ENCODE measurements at places on chromosomes 7 and 10.

DNA sequence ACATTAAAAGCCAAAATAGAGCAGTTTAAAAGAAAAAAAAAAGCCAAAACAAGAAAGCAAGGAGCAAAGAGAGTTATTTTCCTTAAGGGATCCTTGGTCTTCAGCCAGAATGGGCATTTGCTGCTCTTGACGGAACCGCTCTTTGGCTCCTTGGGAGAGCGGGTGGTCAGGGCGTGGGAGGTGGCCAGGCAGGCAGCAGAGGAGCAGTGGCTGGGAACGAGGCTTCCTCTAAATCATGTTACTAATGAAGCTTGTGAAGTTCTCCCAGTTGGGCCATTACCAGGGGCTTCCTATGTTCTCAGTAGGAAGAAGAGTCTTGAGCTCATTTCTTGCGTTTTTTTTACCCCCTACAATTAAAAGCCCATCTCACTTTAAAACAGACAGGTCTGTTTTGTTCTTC, 116.6 kb downstream of the DOCK1 start:
- no peak for DNase-seq

GRCh38 chr10:113108194-113108835, 158.3 kb downstream of the TCF7L2 start:
- no peak for DNase-seq

DNA sequence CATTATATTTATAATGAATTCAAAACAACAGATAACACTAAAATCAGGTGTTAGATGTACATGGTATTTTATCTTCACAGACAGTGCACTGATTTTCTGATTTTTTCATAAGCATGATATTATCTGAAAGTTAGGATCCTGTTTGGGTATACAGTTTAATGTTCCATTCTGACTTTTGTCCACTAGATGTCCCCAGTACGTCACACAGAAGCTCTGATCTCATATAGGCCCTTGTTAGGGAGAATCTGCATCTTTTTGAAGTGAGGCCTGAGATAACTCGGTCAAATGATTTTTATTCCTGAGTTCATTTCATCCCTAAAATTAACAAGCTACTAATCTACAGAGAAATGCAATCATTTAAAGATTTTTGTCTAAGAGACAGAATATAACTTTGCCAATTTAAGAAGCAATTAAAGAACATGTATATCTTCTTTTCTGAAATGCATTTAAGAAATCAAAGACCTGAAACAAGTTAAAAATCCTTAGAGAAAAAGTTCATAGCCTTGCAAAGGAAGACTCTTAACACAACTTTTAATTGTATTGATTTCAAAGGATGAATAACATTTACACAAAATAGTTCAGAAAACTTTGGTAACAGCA, 72.0 kb upstream of the TES start:
- DNase-seq: no peak

GRCh38 chr7:127588697-127589482, 679 bp downstream of the ARF5 start:
- no peak for DNase-seq

DNA sequence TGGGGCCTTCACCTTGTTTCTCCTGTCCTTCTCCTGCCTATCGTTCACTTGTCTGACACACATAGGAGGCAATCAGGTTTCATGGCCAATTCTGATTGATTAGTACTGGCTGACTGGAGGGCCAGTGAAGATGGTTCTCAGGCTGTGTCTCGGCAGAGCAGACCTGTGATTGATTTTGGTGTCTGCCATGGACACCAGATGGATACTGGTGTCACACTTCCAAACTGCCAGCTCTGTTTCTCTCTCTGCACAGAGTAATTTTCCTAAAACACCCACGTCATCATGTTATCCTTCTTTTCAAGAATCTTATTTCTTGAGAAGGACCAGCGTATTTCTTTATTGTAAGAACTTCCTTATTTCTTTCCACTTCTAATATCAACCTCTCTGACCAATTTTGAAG, 117.1 kb downstream of the ICA1 start:
- no peak for DNase-seq

DNA sequence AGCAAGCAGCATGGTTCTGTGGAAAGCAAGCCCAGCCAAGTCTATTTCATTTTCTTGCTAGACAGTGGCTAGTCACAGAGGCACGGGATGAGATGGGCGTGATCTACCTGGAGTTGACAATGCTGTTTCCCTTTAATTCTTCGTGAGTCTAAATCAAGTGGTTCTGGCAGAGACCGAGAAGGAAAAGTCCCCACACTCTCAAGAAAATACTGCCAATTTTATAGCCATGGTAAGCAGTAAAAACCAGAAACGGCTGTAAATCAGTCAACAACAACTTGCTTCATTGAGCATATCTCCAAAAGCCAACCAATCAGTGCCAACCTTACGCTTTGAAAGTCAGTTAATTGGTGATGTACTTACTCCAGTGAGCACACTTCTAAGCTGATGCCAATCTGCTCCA, 223.4 kb downstream of the SEC23IP start:
- no peak for DNase-seq

DNA sequence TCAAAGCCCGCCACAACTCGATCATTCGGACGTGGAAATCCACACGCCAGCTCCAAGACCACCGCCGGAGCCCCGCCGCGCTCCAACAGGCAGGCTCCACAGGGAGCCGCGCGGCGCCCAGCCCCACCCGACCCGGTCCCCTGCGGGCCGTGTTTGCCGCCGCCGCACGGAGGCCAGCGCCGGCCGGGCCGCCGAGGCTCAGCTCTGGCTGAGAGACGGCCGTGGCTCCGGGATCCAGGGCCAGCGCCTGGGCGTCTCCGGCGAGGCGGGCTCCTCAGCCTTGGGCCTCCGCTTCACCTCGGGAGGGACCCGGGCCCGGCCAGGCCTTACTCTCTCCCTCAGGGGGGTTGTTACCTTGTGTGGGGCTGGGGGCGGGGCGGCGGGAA, 333 bp downstream of the SMNDC1 start:
- no peak for DNase-seq

DNA sequence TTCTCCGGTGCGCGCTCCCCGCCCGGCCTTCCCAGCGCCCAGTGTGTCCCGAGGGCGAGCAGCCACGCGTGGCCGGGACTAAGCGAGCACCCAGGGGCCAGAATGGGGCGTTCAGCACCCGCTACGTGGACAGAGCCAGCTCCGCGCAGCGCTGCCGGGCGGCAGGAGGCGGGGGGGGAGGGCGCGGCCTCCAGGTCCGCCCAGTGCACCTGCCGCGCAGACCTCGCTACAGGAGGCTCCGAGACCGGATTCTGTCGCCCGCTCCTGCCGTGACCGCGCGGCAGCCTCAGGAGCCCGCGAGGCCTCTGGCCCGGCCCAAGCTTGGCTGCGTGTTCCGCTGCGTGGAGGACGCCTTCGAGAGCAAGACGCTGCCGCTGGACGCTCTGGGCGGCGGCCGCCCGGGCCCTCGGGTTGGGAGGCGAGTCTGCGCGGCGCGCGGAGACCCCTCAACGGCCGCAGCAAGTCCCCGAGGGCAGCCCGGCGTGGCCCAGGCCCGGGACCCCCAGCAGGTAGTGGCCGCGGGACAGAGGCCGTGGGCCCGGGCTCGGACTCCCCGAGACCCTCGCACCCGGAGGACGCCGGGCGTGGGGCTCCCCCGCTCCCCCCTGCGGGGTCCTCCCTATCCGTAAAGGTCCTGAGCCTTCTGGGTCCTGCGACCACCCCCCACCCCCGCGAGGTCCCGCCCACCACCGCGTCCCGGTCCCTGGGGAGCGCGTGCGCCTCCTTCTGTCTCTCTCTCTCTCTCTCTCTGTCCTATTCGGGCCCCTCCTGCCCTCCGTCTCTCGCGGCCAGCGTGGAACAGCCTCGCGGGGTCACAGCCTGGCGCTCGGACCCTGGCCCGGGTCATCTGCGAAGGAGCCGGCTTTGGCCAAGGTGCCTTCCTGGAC, 904 bp upstream of the DPYSL4 start:
- no peak for DNase-seq

DNA sequence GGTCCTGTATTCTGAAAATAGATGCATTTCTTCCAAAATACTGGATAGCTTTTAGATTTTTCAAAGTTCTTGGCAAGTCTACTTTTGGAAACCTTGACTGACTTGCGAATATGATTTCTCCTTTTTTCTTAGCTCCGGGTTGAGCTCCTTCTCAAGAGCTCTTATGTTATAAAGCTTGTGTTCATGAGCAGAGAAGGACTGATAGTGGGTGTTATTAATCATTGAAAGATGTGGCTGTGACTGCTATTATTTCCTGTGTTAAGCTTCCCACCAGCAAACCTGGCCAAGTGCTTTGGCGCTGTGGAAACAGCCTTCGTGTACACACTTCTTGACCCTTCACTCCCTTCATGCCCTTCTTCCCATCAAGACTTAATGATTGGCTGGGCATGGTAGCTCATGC, 98.2 kb downstream of the KIAA1217 start:
- DNase-seq: no peak

GRCh38 chr7:73560109-73560835, 2.8 kb upstream of the BCL7B start:
- no peak for DNase-seq
